ENCODE measurements at places on chromosomes 3 and 15.

GRCh38 chr15:24898715-24899272 lies 56.0 kb upstream of the SNRPN start:
- no peak for DNase-seq

GRCh38 chr15:72179950-72180581 lies 17.5 kb downstream of the GRAMD2A start:
- DNase-seq: no peak

GRCh38 chr15:82968066-82968465 lies 15.5 kb upstream of the HOMER2 start:
- DNase-seq: peak; percentile 78

- no peak for DNase-seq
Measured at GRCh38 chr3:88036221-88036620, 22.6 kb downstream of the CGGBP1 start.

DNA sequence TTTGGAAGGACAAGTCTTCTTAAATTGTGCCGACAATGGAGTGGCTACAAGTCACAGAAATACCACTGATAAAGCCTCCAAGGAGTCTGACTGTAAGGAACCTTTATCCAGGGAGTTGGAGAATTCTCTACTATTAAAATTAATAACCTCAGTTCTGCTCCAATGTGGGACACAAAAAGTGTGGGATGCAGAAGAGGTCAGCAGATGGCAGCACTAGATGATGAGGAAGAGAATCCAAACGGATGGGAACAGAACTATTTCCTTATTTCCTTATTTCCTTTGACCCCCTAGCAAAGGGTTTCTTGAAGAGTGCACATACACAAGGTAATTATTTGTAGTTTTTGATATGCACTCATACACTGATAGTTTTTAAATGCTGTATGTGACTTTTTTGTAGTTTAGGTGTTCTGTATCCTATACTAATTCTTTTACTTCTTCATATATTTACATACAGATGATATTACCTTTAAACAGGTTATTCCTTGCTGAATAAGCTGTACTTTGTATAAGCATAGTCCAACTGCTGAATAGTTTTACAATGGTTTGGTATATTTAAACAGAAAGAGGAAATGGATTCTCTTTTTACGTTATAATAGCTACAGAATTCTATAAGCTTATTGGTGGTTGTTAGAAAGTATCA lies 25.6 kb upstream of the NLGN1 start:
- peak; percentile 44 for DNase-seq

GRCh38 chr3:146574173-146574572 lies 29.8 kb upstream of the PLSCR1 start:
- DNase-seq: no peak

GRCh38 chr15:88334436-88334835 lies 77.9 kb upstream of the NTRK3 start:
- DNase-seq: peak; percentile 59

DNA sequence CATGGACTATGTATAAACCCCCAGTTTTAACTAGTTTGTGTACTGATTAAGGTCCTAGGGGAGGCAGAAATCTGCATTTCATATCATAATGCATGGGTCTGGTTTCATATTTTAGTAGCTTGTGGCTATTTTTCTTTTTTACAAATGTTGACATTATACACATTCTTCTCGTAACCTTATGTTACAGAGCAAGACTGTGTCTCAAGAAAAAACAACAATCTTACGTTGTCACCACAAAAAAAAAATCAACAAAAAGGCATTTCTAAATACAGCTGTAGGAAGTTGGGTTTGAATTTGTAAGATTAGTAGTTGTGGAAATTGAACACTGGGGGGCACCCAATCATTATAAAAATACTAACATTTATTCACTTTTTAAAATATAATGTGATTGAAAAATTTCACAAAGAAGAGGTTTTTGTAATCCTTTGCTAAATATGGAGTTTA lies 17.9 kb downstream of the SERP1 start:
- DNase-seq: peak; percentile 27

DNA sequence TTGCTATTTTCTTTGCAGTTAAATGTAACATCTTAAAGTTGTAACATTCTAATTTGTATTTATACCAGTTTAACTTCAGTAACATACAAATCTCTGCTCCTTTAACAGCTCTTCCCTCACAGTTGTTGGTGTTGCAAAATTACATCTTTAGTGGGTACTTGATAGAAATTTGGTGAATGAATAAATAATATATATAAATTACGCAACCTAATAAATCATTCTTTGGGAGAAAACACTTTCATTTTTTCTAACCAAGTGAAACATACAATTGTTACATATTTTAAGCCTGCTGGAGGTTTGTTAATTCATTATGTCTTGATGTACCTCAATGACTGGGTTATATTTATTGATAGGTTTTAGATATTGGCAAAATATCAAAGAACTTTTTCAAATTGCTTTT lies 118.8 kb downstream of the PLD1 start:
- DNase-seq: no peak

GRCh38 chr3:196962108-196962929 lies 6.3 kb downstream of the PIGZ start:
- DNase-seq: no peak

DNA sequence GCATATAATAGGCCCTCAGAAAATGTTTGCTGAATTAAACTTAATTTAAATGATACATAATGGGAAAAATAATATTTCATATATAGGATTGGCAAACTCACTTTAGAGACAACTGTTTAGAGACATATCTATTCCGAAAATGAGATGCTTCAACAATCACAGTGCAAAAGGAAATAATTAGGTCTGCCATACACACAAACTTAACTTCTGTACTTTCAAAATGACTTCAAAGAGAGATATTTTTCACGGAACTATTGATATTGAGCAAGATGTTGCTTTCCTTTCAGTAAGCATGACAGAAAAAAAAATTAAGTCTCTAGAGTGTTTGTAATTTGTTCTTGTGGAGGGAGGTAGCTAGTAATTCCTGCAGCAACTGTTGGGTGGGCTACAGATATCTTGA lies 769.5 kb downstream of the TUSC7 start:
- no peak for DNase-seq

DNA sequence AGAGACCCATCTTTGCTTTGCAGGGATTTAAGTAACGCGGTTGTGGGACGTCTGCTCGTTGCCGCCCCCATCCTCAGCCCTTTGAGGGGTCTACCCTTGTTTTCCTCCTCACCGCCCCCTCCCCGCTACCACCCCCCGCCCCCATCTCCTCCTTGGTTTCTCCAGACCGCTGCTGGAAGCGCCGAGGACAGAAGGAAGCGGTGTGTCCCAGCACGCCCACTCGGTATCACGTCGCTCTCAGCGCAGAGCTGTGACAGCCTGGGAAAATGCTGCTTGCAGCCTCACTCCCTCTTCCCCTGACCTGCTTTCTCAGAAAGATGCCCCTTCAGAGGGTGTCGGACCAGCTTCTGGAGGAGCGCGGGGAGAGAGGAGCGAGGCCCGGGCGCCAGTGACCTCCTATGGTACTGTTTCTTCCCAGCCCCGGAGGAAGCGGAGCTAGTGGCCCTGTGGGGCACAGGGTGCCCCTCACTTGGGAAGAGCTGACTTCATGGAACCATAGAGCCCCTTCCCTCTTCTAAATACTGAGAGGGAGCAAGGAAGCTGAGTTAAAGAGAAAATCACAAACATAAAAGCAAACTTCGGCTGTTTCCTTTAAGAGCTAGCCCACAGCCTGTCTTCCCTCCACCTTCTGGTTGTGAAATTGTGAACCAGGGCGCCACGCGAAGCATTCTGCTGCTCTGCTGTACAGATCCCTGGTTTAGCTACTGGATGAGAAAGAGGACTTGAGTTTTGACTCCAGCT lies 698 bp downstream of the IL1RAP start:
- DNase-seq: peak; percentile 45

DNA sequence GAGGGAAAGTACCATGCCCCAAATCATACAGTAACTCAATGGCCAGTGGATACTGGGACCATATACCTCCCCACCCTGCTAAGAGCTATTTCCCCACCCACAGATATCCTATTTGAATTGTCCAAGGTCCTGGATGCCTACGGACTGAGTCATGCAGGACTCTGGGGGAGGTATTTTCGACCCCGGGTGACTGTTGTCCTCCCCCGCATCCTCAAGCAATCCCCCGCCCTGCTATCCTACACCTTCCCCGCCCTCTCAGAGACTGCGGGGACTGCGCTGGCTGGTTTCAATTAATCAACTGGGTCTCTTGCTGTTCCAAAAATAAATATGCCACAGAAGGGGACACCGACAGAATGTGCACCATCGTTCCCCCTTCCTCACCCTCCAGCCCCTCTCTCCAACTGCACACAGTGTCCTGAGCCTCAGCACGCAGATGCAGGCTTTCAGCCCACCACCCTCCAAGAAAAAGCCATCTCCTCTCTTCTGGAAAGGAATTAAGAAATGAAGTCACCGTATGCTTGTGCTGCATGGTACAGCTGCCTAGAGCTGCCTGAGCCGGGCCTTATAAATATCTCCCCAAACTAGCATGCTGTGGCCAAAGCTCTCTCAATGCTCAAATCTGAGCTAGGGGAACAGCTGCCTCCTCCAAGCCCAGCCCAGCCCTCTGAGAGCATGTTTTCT lies 8.1 kb downstream of the CAV3 start:
- DNase-seq: peak; percentile 92

DNA sequence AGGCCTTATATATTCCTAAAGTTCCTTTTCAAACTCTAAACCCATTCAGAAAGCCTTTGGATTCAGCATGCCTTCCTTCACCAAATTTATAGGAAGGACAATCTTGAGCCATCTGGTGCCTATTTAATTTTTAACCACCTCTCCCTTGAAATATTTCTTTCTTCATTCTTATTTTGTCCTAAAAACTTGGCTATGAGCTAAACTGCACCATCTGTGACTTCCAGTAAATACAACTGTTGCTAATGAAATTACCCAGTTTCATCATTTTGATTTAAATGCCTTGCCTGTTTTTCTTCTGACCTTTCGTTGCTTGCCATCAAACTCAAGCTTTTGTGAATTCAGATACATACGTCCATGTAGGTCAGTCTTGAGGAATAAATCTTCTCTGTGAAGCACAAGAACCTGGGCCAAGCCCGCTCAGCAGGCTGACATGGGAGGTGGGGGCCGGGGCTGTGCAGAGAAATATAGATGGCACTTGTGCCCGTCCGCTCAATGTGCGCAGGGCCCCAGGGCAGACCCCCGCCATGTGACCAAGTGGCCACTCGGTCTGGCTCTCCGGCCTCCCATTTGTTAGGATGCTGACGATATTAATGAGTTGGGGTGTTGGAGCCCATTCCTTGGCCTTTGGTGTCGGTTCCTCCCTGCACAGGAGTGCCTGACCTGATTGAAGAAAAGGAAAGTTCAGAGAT lies 335.9 kb downstream of the VPS13C start:
- DNase-seq: no peak

GRCh38 chr3:197456261-197457091 lies 99.3 kb downstream of the BDH1 start:
- peak; percentile 92 for DNase-seq

- DNase-seq: no peak
Measured at GRCh38 chr3:15324379-15324808, 8.0 kb downstream of the SH3BP5 start.

- DNase-seq: no peak
Measured at GRCh38 chr15:41983621-41984571, 11.5 kb upstream of the EHD4 start.

- no peak for DNase-seq
Measured at GRCh38 chr3:160390565-160391138, 8.4 kb downstream of the IFT80 start.

- DNase-seq: no peak
Measured at GRCh38 chr3:103847081-103848062, 1412.6 kb downstream of the ZPLD1 start.

- no peak for DNase-seq
Measured at GRCh38 chr3:187830181-187830580, 84.9 kb upstream of the BCL6 start.

- DNase-seq: no peak
Measured at GRCh38 chr3:102484-102883, 94.1 kb upstream of the CHL1 start.

GRCh38 chr3:84547971-84548970 lies 410.5 kb upstream of the CADM2 start:
- peak; percentile 23 for DNase-seq

DNA sequence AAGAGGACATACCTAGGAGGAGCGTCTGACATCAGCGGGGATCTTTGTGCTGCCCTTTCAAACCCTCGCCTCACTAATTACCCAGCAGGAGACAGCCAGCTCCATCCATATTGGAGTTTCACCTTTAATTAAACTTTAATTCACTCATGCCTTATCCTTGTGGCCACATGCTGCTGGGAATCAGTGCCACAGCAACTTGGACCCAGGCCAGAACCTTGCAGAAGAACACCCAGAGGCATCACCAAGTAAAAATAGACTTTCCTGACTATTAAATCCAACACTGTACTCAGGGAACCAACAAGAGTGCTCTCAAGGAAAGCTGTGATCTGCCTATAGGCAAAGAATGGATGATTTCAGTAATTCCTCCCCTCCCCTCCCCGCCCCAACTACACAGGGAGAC lies 23.9 kb downstream of the EIF1B start:
- DNase-seq: no peak

DNA sequence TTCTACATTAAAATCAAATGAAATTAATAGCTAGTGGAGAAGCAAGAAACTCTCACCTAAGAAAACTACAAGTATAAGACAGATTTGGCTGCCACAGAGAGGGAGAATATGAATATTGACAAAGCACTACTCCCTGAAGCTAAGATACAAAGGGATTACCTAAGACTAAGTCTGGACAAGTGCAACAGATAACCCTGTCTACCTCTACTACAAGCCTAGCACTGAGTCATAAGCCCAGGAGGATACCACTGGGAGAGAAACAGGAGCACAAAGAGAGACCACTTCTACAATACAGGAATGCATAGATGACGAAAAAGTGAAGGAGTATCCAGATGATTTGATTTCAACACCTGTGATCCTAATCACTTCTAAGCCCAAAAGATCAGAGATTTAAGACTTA lies 10.4 kb downstream of the ATP13A4 start:
- no peak for DNase-seq

DNA sequence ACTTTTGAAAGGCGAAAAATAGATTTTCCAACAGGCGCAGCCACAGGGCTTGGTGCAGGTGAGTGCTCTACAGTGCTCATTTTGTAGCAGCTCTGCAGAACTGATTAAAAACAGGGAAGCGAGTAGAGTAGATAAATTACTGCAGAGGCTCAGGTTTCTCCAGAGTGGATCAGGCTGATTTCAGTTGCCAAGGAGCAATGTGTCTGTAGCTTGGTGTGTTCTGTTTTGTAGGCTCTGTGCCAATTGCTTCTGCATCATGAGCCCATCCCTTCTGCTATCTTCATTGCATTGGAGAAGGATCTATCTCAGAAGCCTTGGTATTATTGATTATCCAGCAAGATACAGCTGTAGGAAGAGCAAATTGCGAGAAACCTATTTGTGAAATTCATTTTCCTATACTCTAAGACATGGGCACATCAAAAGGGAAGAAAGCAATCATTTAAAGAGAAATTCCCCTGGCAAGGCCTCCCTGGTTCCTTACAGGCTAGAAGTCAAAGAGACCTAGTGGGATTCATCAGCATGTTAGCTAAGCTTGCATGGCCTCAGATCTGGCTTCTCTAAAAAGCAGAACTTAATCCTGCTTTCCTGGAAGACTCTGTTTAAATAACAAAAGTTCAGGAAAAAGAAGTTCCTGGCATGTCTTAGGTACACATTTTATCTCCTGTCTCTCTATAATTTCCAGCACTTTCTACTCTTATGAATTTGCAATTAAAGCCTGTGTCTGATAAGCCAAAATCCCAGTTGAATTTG lies 432.4 kb upstream of the ATP10A start:
- no peak for DNase-seq
